ENCODE measurements at places on chromosomes 16 and 17.
A peak's percentile ranks its signal among the peaks of the same experiment; 100 is the strongest.

DNA sequence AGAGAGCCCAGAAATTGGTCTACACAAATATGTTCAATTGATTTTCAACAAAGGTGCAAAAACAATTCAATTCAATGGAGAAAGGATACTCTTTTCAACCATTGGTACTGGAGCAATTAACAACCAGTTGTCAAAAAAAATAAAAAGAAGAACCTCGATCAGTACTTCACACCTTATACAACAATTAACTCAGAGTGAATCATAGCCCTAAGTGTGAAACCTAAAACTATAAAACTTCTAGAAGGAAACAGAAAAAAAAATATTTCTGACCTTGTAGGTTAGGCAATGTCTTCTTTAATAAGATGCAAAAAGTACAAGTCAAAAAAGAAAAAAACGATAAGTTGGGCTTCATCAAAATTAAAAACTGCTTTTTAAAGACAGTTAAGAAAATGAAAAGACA lies 56.1 kb upstream of the CHMP6 start:
- DNase-seq: no peak

- DNase-seq: no peak
Observed at GRCh38 chr17:61477204-61477834, 25.1 kb downstream of the TBX4 start.

- peak; percentile 81 for DNase-seq
Observed at GRCh38 chr17:82267575-82268379, 5.7 kb downstream of the CSNK1D start.

- DNase-seq: no peak
Observed at GRCh38 chr16:67930678-67931211, 917 bp downstream of the CTRL start.

GRCh38 chr17:63626551-63627180 lies 4.4 kb downstream of the MAP3K3 start:
- no peak for DNase-seq

- DNase-seq: no peak
Observed at GRCh38 chr17:7428557-7428956, at the start of gene SPEM3. Gene SPEM3, plus strand, starts transcription at chr17:7428857. Its CDS starts 46 bp downstream, at chr17:7428903.

GRCh38 chr16:85316944-85317343 lies 204.7 kb upstream of the CIBAR2 start:
- no peak for DNase-seq

GRCh38 chr16:85422632-85423550 lies 190.2 kb upstream of the GSE1 start:
- peak; percentile 27 for DNase-seq

DNA sequence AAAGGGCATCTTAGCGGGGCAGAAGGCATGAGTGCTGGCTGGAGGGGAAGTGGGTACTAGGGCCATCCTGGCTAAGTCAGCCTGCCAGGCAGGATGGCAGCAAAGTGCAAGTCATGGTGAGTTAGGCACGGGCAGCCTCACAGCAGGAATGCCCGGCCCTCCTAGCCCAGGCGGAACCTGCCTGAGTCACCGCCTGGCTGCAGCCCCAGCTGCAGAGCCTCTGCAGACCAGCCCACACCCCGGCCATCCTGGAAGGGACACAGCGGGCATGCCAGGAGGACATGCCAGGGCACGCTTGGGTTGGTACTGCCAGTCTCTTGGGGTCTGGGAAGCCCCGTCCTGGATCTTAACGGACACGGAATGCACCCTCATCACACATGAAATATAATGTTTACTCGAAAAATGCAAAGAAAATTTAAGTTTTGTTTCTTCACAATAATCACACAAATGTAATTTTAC lies 5.0 kb upstream of the ALDH3A1 start:
- peak; percentile 95 for DNase-seq

- no peak for DNase-seq
Observed at GRCh38 chr17:43584666-43585102, 38.5 kb upstream of the ETV4 start.

GRCh38 chr16:1759511-1759910 lies 11.8 kb downstream of the NME3 start:
- no peak for DNase-seq

DNA sequence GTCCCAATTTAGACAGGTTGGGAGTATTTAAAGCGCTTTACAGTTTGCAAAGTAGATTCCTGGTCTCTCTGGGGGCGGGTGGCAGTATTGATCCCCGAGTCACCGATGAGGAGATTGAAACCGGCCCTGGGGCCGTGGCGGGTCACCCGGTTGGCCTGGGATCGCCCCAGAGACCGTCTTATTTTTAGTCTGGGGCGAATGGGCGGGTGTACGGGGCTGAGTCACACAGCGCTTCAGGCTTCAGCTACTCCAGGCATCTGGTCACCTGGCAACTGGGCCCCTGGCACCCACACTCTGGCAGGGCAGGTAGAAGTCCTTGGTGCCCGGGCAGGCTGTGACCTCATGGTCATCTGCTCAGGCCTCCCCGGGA lies 669 bp downstream of the MIEF2 start:
- DNase-seq: peak; percentile 86

- peak; percentile 42 for DNase-seq
Observed at GRCh38 chr16:85553436-85554113, 59.5 kb upstream of the GSE1 start.

DNA sequence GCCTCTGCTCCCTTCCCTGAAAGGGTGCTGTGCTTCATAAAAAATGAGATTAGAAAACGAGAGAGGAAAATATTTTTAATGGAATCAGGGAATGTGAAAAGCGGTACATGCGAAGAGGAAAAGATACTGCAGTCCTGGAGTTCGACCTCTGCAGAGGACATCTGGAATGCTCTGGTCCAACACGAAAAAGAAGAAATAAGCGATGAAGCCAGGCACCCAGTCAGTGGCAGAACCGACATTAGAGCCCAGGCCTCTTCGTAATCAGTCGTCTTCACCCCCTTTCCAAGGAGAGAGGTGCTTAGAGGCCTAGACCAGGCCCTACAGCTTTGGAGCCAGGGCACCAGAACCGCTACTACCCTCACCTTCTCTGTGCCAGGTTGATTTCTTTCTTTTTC lies 459 bp upstream of the MARCHF10 start:
- DNase-seq: no peak

GRCh38 chr17:71327376-71328059 lies 793.3 kb upstream of the SOX9 start:
- DNase-seq: no peak

- DNase-seq: no peak
Observed at GRCh38 chr16:76565542-76565941, 288.3 kb downstream of the CNTNAP4 start.

DNA sequence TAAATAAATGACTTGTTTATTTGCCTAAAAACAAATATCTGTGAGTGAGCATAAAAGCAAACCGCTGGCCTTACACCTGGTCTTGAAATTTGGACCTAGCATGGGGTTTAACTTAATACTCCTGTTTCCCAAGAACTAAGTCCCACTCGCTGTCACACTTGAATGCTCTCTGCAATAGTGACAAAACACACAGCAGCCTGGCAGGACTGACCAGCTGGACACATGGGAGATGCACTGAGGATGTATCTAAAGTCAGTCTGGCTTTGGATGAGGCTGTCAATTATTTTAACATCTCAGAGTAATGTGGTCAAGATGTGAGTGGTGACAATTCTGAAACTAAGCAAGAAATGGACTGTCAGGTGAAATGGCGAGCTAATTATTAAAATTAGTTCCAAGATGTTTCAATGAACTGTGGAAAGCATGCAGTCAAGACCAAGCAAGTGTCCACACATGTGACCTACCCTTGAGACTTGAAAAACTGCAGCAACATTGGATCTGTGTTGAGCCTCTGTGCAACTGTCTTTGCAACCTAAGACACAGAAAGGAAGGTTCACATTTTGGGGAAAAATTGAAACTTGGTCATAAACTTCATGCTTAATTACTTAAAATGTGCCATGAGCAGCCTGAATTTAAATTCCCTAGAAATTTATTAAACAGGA lies 16.6 kb downstream of the LITAFD start:
- DNase-seq: no peak

GRCh38 chr16:88444826-88445582 lies 8.1 kb upstream of the ZFPM1 start:
- no peak for DNase-seq

DNA sequence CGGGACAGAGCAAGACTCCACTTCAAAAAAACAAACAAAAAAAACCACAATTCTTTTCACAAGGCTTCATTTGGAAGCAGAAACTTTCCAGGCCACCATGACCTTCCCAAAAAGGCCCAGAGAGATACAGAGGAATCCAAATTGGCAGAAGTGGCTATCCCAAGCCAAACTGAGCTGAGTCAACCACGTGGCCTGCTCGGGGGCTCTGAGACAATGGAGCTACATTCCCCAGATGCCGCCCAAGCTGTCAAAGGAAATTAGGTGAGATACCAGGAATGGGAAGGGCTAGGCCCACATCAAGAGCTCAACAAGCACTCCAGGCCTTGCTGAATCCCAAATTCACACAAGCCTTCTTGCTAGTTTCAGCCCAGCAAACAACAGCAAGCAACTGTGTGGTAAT lies 5.7 kb upstream of the EXOSC6 start:
- no peak for DNase-seq

- no peak for DNase-seq
Observed at GRCh38 chr16:55330781-55331647, 7.0 kb downstream of the IRX6 start.

GRCh38 chr17:61631800-61632199 lies 40.8 kb upstream of the NACA2 start:
- DNase-seq: no peak

- no peak for DNase-seq
Observed at GRCh38 chr17:22268214-22268911, 576.0 kb downstream of the KCNJ18 start.

DNA sequence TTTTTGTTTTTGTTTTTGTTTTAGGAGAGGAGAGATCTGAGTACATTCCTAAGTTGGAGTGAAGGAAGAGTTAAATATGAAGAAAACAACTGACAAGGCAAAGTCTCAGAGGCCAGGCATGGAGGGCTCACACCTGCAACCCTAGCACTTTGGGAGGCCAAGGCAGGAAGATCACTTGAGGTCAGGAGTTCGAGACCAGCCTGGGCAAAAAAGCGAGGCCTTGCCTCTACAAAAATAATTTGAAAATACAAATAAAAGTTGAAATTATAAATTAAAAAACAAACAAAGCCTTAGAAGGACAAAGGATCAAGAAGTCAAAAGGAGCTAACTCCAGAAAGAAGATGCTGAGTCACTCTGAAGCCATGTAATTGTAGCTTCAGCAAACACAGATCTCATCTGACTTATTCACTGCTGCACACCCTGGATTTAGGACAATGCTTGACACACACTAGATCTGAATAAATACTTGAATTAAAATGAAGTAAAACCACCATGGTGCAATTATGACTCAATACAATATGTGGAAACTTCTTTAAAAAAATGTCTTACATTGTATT lies 9.1 kb downstream of the CEP20 start:
- DNase-seq: peak; percentile 78

GRCh38 chr17:48054238-48055185 lies 6.4 kb downstream of the NFE2L1 start:
- peak; percentile 90 for DNase-seq

GRCh38 chr16:29757950-29758466 lies 12.2 kb upstream of the C16orf54 start:
- DNase-seq: no peak

- no peak for DNase-seq
Observed at GRCh38 chr16:5709889-5710288, 612.3 kb upstream of the EEF2KMT start.

DNA sequence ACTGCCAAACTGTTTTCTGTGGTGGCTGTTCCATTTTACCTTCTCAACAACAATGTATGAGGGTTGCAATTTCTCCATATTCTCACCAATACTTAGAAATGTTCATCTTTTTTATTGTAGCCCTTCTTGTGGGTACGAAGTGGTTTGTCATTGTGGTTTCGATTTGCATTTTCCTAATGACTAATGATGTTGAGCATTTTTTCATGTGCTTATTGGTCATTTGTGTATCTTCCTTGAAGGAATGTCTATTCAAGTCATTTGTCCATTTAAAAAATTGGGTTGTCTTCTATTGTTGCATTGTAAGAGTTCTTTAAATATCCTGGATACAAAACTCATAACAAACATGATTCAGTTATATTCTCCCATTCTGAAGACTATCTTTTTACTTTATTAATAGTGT lies 47.5 kb upstream of the CCL2 start:
- DNase-seq: no peak

DNA sequence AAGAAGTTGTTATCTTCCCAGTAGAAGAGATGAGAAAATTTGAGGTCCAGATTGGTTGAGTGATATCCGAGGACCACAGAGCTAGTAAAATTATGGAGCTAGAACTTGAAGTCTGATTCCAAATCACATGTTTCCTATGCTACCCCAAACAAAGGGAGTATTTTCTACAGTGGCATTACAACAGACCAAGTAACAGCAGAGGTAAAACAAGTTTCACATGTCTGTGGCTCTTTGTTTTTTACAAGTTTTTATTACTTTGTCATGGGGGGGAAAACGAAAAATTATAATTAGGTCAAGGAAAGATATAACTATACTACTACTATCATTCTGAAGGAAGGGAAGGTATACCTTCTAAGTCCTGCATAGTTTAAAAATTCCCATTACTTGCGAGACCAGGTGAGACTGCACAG lies 49.4 kb downstream of the KANSL1 start:
- DNase-seq: no peak

- DNase-seq: no peak
Observed at GRCh38 chr17:9872852-9873251, 32.2 kb downstream of the RCVRN start.

DNA sequence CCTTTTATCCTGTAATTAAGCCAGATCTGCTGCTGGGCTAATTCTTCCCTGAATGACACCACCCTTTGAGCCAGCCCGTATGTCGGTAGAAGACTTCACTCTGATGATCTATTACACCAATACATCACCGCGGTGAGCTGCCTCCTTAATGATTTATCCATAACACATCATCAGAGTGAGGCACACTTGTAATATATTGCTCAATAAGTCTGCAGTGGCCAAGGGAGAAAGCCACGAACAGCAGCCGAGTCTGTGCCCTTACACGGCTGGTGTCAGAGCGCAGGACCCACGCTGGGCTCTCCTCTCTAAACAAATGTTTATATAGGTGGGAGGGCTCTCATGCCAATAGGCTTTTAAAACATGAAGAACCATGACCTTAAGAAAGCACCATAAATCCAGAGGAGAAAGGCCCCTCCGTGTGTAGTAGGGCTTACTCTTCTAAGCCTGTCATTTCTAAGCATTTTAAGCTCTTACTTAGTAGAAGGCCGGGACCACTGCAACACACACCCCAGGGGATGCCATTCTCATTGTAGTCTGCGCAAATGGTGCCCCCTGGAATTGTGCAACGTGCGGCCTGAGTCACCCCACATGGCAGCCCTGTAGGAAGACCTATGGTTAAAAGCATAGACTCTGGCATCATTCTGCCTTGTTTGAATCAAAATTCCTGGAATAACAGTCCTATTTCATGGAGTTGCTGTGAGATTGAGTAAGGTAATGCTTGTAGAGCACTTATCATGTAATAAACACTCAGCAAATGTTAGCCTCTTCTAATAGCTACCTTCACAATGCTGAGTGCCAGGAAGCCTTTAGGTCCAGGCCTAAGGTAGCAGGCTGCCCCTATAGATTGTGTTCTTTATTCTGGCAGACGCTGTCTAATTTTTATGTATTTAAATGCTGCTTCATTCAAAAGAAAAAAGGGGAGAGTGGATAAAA lies 26.1 kb downstream of the MRPS23 start:
- DNase-seq: no peak

GRCh38 chr17:48550502-48551213 lies 5.7 kb upstream of the HOXB2 start:
- no peak for DNase-seq

All from RWPE1 (cell line).